ENCODE measurements at places on chromosomes 6 and 20. TPM values are rescaled to one million over a fixed set of nuclear protein-coding genes. Genes with fewer than 3 reads are reported as not detected.
A peak's percentile ranks its signal among the peaks of the same experiment; 100 is the strongest.

DNA sequence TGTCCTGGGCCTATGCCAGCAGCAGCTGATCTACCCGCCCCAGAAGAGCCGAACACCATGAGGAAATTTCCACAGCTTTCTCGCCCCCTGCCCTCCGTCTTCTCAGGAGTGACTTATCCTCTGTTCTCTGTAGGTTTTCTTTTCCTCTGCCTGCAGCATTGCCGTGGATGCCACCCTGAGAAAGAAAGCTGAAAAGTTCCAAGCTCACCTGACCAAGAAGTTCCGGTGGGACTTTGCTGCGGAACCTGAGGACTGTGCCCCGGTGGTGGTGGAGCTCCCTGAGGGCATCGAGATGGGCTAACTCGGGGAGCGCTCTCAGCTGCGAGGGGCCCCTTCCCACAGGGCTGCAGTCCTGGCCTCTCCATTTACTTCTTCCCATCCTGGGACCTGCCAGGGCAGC, 19.2 kb downstream of the AAR2 start:
- no peak overlapping the region for H3K27ac ChIP-seq
- no peaks in the 10 kb centered on the region for H3K4me1 ChIP-seq
- H3K27me3 ChIP-seq = no peaks in the 10 kb centered on the region
- H3K36me3 ChIP-seq = no peaks in the 10 kb centered on the region

GRCh38 chr20:5155404-5155803, 28.6 kb downstream of the CDS2 start:
- no peaks in the 10 kb centered on the region for H3K36me3 ChIP-seq
- H3K4me3 ChIP-seq = no peak overlapping the region
- no peak for DNase-seq
- H3K27ac ChIP-seq = no peak overlapping the region
- H3K4me1 ChIP-seq = no peaks in the 10 kb centered on the region

DNA sequence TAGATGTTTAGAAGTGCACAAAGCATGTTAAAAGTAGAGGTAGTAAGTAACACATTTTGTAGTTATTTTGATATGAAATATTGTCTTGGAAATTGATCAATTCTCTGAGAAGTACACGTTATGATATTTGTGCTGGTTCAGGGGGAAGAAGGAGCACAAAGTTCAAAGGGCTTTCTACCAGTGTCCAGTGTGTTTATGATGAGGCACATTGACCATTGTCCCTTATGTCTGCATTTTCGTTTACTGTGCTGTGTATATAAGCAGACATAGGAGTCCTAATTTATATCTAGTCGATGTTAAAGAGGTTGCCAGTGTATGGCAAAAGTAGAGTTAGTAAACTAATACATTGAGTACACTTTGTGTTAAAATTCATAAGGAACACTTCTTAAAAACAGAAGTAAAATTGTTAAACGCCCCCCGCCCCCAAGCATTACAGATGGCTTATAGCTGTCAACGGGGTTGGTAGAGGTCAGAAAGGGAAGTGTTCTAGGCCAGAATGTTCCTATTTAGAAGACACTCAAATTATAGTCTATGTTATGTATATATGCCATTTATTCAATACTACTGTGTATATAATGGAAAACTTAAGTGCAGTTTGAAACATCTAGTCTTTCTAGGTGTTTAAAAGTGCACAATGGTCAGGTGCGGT, 13.3 kb upstream of the HMGN4 start:
- no peaks in the 10 kb centered on the region for H3K36me3 ChIP-seq
- no peak overlapping the region for H3K4me3 ChIP-seq
- no peak overlapping the region for H3K27ac ChIP-seq
- H3K27me3 ChIP-seq = no peaks in the 10 kb centered on the region
- DNase-seq = no peak

GRCh38 chr6:15948930-15949900, 179.7 kb upstream of the MYLIP start:
- peak overlapping the region; percentile 37 for H3K27ac ChIP-seq
- H3K4me1 ChIP-seq = no peaks in the 10 kb centered on the region
- no peaks in the 10 kb centered on the region for H3K36me3 ChIP-seq
- H3K27me3 ChIP-seq = no peaks in the 10 kb centered on the region
- peak; percentile 80 for DNase-seq

GRCh38 chr6:119186490-119186889, 108.0 kb upstream of the FAM184A start:
- DNase-seq = no peak
- H3K27me3 ChIP-seq = no peaks in the 10 kb centered on the region
- no peak overlapping the region for H3K4me3 ChIP-seq
- H3K4me1 ChIP-seq = no peaks in the 10 kb centered on the region
- H3K27ac ChIP-seq = no peak overlapping the region

- H3K27me3 ChIP-seq = no peaks in the 10 kb centered on the region
- DNase-seq = peak; percentile 54
- H3K4me1 ChIP-seq = peaks cover 19% of the 10 kb centered on the region
- H3K4me3 ChIP-seq = peak overlapping the region; percentile 85
- peak overlapping the region; percentile 95 for H3K27ac ChIP-seq
- H3K36me3 ChIP-seq = peaks cover 4% of the 10 kb centered on the region
These were observed 810 bp downstream of the MRPL18 start for GRCh38 chr6:159790956-159791598.

GRCh38 chr6:9593554-9593953, 821.3 kb downstream of the TFAP2A start:
- no peaks in the 10 kb centered on the region for H3K27me3 ChIP-seq
- H3K4me3 ChIP-seq = no peak overlapping the region
- H3K4me1 ChIP-seq = no peaks in the 10 kb centered on the region
- no peak overlapping the region for H3K27ac ChIP-seq

The MYCT1 gene
- total RNA-seq = 4.8 TPM

The C6orf163 gene
- total RNA-seq = 1.7 TPM

The BACH2 gene
- 1.2 TPM for total RNA-seq
